ENCODE measurements at places on chromosomes 4 and X. TPM values are rescaled to one million over a fixed set of nuclear protein-coding genes. Genes with fewer than 3 reads are reported as not detected.

The VCX2 gene
- not detected for total RNA-seq

The FAM47E gene
- 0.21 TPM for total RNA-seq

The FGFBP2 gene
- not detected for total RNA-seq

The DCAF12L1 gene
- total RNA-seq = not detected

The SPANXD gene
- total RNA-seq = not detected

The SPANXN4 gene
- total RNA-seq = not detected

The FOXO4 gene
- 7.0 TPM for total RNA-seq

The FAM241A gene
- 1.4 TPM for total RNA-seq

DNA sequence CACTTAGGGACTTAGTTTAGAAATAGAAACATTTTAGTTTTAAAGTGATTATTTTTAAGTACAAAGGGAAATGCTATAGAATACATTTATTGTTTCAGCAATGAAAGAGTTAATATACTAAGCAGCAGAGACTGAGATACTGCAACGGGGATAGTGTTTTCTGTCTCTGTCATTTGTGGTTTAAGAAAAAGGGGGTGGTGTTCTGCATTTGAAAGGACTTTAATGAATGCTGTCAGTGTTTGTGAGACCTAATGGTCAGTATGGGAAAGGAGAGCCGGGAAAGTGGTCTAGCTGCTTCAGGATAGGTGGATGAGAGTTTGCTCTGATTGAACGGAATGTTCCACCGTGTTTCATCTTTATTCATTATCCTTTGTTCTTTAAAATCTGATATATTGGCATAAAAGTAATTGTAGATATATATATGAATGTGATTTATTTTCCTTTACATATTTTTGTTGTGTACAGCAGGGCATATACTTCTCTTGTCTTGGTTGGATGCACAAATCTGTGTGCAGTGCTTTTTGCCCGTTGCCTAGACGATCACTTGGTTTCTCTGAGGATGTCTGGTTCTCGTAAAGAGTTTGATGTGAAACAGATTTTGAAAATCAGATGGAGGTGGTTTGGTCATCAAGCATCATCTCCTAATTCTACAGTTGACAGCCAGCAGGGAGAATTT, at the start of gene KLHL5:
KLHL5 (plus strand) TSS at position 139 of the 676 bp plus-strand sequence; CDS start at position 560, 421 bp downstream.
- no peaks in the 10 kb centered on the region for H3K27me3 ChIP-seq
- DNase-seq = no peak
- H3K36me3 ChIP-seq = no peaks in the 10 kb centered on the region
- no peak within 1 kb of the TSS for H3K27ac ChIP-seq

DNA sequence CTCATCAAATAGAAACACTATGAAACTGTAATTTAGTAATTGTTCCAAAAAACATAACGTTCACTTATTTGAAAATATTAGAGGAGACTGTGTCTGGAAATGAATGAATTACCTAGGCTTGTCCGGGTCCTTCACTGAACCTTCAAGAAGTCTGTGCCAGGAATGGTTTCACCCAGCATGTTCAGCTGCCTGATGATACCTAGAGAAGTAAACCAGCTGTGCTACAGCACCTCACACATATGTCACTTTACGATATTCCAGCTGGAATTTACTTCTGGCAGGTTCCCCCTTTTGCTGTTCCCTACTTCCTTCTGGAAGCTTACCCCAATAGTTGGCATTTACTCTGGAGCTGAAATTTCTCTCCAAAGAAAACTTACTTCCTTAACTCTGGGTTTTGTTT, 906.5 kb downstream of the FAT4 start:
- H3K27me3 ChIP-seq = no peaks in the 10 kb centered on the region
- no peaks in the 10 kb centered on the region for H3K4me1 ChIP-seq
- H3K27ac ChIP-seq = no peak overlapping the region
- no peak overlapping the region for H3K4me3 ChIP-seq
- H3K36me3 ChIP-seq = no peaks in the 10 kb centered on the region
- DNase-seq = no peak

- H3K4me1 ChIP-seq = no peaks in the 10 kb centered on the region
- H3K4me3 ChIP-seq = no peak overlapping the region
- H3K36me3 ChIP-seq = no peaks in the 10 kb centered on the region
- peaks cover 4% of the 10 kb centered on the region for H3K27me3 ChIP-seq
- no peak overlapping the region for H3K27ac ChIP-seq
Observed at GRCh38 chr4:189858435-189858834, 82.2 kb upstream of the FRG1 start.

DNA sequence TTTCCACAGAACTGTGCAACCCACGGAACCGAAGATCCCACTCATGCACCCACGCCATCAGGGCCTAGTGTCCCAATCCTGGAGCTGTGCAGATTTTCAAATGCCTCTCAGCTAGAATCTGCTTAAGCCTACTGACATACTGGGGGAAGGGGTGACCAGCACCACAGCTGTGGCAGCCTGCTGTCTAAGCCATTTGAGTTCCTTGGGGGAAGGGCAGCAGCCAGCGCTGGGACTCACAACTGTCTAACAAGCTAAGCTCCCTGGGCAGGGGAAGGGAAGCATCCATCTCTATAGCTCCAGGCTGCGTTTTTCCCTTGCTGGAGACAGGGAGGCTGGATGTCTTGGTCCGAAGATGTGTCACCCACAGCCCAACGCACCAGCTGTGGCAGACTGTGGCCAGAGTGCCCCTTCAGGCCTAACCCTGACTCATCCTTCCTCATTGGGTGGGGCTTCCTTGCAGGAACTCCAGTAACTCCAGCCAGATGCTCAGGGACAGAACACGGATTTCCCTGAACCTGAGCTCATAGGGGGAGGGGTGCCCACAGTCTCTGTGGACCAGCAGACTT, 194.8 kb downstream of the CHRDL1 start:
- no peak overlapping the region for H3K4me3 ChIP-seq
- no peak for DNase-seq
- no peaks in the 10 kb centered on the region for H3K27me3 ChIP-seq
- H3K36me3 ChIP-seq = no peaks in the 10 kb centered on the region
- H3K4me1 ChIP-seq = no peaks in the 10 kb centered on the region
- no peak overlapping the region for H3K27ac ChIP-seq

DNA sequence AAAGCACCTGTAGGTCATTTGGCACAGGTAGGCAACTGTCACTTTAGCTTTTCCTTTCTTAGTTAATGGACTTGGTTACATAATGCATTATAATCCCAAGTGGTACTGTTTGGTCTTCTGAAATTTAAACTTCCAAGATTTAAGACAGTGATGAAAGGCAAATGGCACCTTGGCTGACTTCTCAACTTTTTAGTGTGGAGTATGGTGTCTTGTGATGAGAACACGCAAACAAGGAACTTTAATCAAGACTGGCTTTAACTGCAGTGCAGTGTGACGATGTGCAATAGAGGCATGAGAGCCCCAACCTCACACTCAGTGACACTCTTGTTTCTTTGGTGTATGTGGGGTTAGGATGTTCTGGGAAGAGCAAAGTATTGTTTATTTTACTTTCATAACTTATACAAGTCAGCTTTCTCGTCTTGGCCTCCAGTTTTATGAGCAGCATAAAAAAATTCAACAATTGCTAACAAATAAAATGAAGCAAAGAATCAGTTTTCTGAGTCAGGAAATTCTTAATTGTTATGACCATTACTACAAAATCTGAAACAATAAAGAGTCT, 171.9 kb downstream of the MAD2L1 start:
- no peaks in the 10 kb centered on the region for H3K36me3 ChIP-seq
- H3K27me3 ChIP-seq = no peaks in the 10 kb centered on the region
- no peak for DNase-seq
- H3K27ac ChIP-seq = no peak overlapping the region
- H3K4me3 ChIP-seq = no peak overlapping the region

GRCh38 chr4:20983763-20984575, 283.7 kb downstream of the PACRGL start:
- H3K27ac ChIP-seq = no peak overlapping the region
- no peak for DNase-seq
- H3K36me3 ChIP-seq = no peaks in the 10 kb centered on the region
- H3K27me3 ChIP-seq = peaks cover 20% of the 10 kb centered on the region

- no peak overlapping the region for H3K4me3 ChIP-seq
- H3K27me3 ChIP-seq = no peaks in the 10 kb centered on the region
- DNase-seq = no peak
Observed at GRCh38 chr4:144313370-144313769, 172.9 kb upstream of the GYPA start.

DNA sequence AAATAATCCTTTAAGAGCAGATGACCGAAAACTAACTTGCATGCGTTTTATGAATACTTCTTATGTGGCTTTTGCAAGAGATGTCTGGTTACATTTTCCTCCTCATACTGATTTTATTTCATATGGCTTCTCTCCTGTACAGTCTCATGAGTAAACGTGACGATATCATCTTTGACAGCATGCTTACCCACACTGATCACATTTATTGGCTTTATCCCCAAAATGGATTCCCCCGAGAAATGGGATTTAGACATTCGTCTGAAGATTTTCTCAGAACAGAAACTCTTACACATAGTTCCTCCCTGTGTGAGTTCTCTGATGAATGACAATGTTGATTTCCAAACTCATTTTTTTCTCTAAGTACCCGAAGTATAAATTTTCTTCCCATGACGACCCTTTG, 939.7 kb upstream of the LCORL start:
- no peaks in the 10 kb centered on the region for H3K4me1 ChIP-seq
- no peak overlapping the region for H3K4me3 ChIP-seq

- H3K27ac ChIP-seq = no peak overlapping the region
- H3K4me1 ChIP-seq = no peaks in the 10 kb centered on the region
- no peak for DNase-seq
- H3K36me3 ChIP-seq = no peaks in the 10 kb centered on the region
- H3K4me3 ChIP-seq = no peak overlapping the region
Observed at GRCh38 chr4:151874328-151874727, 113.5 kb upstream of the GATB start.

GRCh38 chr4:76571274-76571673, 136.2 kb downstream of the SHROOM3 start:
- H3K36me3 ChIP-seq = no peaks in the 10 kb centered on the region
- no peaks in the 10 kb centered on the region for H3K27me3 ChIP-seq
- no peak overlapping the region for H3K27ac ChIP-seq
- no peaks in the 10 kb centered on the region for H3K4me1 ChIP-seq
- H3K4me3 ChIP-seq = no peak overlapping the region

DNA sequence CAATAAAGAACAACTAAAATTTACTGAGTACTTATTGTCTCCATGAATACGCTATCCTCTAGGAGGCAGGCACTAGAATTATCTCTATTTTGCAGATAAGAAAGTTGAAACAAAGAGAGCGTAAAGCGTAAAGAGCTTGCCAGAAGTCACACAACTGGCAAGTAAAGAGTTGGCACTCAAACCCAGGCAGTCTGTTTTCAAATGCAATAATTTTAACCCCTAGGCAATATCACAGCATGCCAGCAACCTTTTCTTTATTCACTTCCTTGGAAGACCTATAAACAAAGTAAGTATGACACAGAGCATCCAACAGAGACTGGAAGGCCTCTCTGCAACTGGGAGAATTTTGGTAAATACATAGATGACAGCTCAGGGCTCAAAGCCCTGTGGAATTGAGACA, 23.2 kb upstream of the AMELX start:
- H3K4me1 ChIP-seq = no peaks in the 10 kb centered on the region
- H3K4me3 ChIP-seq = no peak overlapping the region
- H3K27me3 ChIP-seq = peaks cover 16% of the 10 kb centered on the region
- no peaks in the 10 kb centered on the region for H3K36me3 ChIP-seq
- DNase-seq = no peak

GRCh38 chr4:2043396-2044118, 15.6 kb upstream of the NAT8L start:
- no peak overlapping the region for H3K4me3 ChIP-seq
- peaks cover 6% of the 10 kb centered on the region for H3K4me1 ChIP-seq
- H3K27ac ChIP-seq = no peak overlapping the region
- H3K36me3 ChIP-seq = no peaks in the 10 kb centered on the region
- H3K27me3 ChIP-seq = peaks cover 32% of the 10 kb centered on the region

DNA sequence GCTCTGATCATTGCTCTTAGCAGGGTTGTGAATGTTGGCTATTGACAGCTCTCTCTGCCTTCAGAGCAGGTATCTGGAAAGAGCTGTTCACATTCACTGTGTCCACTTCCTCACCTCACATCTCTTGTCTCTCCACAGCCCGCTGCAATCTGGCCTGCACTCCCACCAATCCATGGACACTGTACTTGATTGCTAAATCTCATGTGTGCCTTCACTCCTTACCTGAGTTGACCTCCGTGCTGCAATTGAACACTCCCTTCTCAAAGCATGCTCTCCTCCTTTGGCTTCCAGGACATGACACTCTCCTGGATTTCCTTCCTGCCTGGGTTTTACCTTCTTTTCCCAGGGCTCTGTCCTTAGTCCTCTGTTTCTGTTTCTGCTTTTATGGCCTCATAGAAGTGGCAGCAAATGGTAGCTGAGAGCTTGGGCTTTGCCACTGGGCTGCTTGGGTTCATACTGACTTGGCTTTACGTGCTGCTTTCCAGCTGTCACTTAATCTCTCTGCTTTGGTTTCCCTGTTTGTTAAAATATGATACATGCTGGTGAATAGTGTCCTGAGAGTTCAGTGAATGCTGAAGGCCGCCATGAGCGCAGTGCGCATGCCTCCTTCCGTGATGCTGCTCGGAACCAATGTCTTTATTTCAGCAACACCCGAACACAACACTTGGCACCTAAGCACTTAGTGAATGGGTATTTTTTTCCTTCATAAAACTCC, 29.5 kb downstream of the DCUN1D4 start:
- H3K4me3 ChIP-seq = no peak overlapping the region
- H3K36me3 ChIP-seq = peaks cover 11% of the 10 kb centered on the region
- DNase-seq = no peak
- no peaks in the 10 kb centered on the region for H3K27me3 ChIP-seq
- no peaks in the 10 kb centered on the region for H3K4me1 ChIP-seq

- no peak overlapping the region for H3K4me3 ChIP-seq
- no peaks in the 10 kb centered on the region for H3K4me1 ChIP-seq
- H3K36me3 ChIP-seq = no peaks in the 10 kb centered on the region
- H3K27me3 ChIP-seq = no peaks in the 10 kb centered on the region
Observed at GRCh38 chr4:66693694-66694093, 851.6 kb downstream of the CENPC start.

DNA sequence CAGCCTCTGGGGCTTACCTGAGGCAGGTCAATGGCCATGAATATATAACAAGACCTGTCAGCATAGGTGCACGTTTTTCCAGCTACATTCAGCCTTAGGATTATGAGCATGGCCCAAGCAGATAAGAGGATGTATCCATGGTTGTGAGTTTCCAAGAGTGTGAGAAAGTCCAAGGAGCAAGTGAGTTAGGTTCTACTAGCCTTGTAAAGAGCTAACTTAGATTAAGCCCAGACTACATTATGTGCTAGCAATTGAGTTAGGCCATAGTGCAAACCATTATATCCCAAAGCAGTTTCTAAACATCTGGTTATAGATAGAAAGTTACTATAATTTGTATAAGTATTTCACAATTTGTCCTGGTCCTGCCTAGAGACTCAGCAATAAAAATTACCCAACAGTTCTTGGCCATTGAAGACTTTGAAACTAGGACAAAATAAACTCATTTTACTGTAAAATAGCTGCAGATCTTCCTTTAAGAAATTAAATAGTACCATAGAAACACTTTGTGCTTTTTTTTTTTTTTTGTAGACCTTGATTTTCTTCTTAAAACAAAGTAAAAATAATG, 312.0 kb downstream of the CAMK2D start:
- H3K27ac ChIP-seq = no peak overlapping the region
- no peak overlapping the region for H3K4me3 ChIP-seq
- peaks cover 26% of the 10 kb centered on the region for H3K4me1 ChIP-seq
- H3K36me3 ChIP-seq = no peaks in the 10 kb centered on the region
